ENCODE measurements at places on chromosomes 3 and 15. TPM values are rescaled to one million over a fixed set of nuclear protein-coding genes. Genes with fewer than 3 reads are reported as not detected.

FBXW12 gene
- total RNA-seq: 1.5 TPM

SH3GL3 gene
- total RNA-seq: 129 TPM

FBXO40 gene
- under 0.01 TPM for total RNA-seq

HAUS2 gene
- total RNA-seq: 31.7 TPM

PLAAT1 gene
- 11.3 TPM for total RNA-seq

PFKFB4 gene
- 15.0 TPM for total RNA-seq

ACAP2 gene
- total RNA-seq: 115 TPM

Measured in temporal lobe (tissue), 4 donors.